ENCODE measurements at places on chromosomes 12 and 14. TPM values are rescaled to one million over a fixed set of nuclear protein-coding genes. Genes with fewer than 3 reads are reported as not detected.

DNA sequence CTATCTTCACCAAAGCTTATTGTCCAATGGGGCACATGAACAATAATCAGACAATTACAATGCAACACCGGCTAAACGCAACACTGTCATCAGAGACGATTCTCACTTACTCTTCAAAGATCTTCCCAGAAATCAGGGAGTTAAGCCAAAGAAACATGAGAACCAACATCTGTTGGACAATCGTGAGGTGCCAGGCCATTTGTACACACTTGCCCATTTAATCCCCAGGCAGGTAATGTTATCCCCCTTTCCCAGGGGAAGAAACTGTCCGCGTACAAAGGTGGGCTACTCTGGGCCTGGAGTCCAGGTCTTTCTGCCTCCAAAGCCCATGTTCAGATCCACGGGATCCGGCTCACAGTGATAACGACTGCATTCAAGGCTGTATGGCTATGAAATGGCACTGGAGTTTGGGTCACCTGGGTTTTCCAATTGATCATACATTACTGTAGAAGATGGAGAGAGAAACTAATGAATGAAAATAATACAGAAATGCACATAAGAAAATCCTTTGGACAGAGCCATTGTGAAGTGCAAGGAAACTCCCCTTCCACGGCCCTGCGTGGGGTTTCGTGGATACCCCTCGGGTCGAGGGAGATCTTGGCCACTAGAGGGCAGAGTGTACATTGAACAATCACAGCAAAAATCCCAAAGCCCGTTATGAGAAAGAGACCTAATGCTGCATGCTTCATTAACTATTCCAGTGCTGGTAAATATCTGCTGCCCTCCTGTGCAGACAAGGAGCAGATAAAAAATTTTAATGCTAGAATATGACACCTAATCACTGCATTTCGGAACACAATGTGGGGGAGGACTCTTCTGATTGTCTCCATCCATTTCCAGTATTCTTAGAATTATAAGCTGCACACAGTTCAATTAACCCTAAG lies 111.4 kb downstream of the EGLN3 start:
- no peaks in the 10 kb centered on the region for H3K4me1 ChIP-seq
- no peak for DNase-seq
- H3K27ac ChIP-seq = no peak overlapping the region

The YARS2 gene
- 29.0 TPM for total RNA-seq

- no peaks in the 10 kb centered on the region for H3K4me1 ChIP-seq
- no peak overlapping the region for H3K27ac ChIP-seq
- no peaks in the 10 kb centered on the region for H3K27me3 ChIP-seq
- no peak overlapping the region for H3K4me3 ChIP-seq
- DNase-seq = no peak
Observed at GRCh38 chr12:129937426-129937825, 33.6 kb upstream of the TMEM132D start.

DNA sequence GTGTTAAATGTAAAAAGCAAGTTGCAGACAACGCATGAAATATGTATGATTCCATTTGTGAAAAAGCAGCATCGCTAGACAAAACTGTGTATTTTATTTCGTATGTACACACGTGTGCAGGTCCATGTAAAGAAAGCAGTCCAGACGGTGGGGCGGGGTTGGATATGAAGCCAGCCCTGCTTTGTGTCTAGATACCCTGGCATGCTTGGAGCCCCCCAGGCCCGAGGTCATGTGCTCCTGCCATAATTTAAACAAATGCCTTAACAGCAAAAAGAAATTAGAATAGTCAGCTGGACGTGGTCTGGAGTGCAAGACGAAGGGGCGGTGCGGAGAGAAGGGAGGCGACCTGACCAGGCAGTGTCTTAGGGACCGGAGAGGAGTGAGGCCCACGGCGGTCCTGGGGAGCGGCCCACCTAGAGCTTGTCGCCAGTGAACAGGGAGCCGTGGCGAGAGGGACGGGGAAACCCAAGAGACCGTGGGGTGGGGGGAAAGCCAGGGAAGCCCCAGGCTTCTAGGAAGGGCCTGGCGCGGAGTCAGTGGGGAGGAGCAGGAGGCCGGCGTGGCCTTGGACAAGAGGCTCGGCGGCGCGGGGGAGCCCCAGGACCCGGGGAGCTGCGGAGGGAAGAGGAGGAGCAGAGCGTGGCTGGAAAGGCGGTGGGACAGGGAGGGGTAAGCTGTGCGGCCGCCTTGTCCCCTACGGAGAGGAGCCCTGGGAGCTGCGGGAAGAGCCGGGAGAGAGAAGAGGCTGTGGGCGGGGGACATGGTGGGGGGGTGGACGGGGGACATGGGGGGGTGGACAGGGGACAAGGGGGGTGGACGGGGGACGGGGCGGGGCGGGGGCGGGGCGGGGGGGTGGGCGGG lies 118.5 kb upstream of the C14orf180 start:
- H3K4me3 ChIP-seq = no peak overlapping the region
- H3K27me3 ChIP-seq = peaks cover 11% of the 10 kb centered on the region
- no peak overlapping the region for H3K27ac ChIP-seq
- H3K4me1 ChIP-seq = no peaks in the 10 kb centered on the region

DNA sequence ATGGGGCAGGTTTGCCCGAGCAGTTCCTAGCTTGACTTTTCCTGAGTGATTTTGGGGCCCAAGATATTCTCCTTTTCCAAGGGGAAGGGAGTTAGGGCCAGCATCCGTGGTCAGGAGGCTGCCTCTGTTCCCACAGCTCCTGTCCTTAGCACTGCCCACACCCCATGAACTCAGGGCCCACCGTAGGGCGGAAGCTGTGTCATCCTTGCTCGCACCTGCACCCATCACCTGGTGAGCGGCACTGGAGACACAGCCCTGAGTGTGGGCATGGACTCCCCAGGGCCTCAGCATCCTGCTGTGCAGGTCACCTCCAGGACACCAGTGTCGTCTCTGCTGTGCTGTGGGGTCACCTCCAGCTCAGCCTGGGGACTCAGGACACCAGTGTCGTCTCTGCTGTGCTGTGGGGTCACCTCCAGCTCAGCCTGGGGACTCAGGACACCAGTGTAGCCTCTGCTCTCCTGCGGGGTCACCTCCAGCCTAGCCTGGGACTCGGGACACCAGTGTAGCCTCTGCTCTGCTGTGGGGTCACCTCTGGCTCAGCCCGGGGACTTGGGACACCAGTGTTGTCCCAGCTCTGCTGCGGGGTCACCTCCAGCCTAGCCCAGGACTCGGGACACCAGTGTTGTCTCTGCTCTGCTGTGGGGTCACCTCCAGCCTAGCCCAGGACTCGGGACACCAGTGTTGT lies 322.9 kb downstream of the ADGRD1 start:
- H3K4me1 ChIP-seq = no peaks in the 10 kb centered on the region
- DNase-seq = no peak
- H3K4me3 ChIP-seq = no peak overlapping the region

The MAP3K9 gene
- 10.7 TPM for total RNA-seq

The PRKD1 gene
- total RNA-seq = 6.7 TPM

All from astrocyte (in vitro differentiated cells and primary cell).